ENCODE measurements at places on chromosomes 16 and 17.

- no peak for DNase-seq
Observed at GRCh38 chr16:61817583-61818278, 218.5 kb downstream of the CDH8 start.

DNA sequence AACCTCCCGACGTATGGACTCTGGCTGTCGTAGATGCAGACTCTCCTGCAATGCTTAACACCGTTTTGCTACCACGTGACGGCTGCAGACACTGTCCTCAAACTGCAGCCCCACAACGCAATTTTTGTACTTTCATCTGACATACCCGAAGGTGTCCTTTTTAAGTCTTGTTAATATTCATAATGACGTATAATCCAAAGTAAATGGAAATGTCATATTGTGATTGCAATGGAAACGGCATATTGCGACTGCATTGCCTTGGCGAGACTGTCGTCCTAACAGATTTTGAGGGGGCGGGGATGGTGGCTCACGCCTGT lies 79.3 kb upstream of the TBC1D3K start:
- DNase-seq = no peak

- no peak for DNase-seq
Observed at GRCh38 chr17:71224824-71225575, 895.8 kb upstream of the SOX9 start.

- DNase-seq = no peak
Observed at GRCh38 chr17:38731526-38732294, 1.6 kb downstream of the CISD3 start.

DNA sequence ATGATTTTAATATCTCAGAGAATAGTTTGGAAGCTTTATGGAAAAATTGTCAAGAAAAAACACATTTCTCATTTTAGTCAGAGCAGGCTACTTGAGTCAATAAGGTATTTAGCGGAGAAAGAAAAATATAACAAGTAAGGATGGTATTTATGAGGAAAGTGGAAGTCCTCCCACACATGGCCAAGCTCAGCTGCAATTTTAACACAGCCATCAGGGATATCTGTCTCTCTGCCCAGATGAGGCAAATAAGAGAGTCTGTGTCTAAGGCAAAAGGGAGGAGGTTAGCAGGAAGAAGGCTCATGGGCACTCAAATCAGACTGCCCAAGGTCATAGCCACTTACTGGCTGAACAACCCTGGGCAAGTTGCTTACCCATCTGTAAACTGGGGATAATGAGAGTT lies 5.2 kb upstream of the CMTM2 start:
- DNase-seq = no peak

DNA sequence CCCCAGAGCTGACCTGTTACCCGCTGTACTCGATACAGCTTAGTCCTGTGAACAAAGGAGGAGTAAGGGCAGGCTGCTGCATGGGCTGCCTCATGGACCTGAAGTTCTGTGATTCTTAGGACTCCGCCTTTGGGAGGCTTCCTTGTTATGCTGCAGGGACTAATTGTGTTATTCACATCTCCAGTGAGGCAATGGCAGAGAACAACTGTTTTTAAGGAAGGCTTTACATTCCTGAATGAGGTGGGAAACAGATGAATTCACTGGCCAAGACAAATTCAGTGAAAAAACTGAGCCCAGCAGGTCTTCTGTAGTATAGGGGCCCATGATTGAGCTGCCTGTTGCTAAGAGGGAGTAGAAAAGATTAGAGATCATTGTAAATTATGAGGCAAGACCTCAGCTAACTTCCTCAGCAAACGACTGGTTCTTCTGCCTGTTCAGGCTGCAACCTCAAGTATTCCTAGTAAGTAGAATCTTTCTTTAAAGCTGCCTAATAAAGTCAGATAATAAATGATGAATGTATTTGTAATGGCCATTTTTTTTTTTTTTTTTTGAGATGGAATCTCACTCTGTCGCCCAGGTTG lies 26.3 kb downstream of the ADORA2B start:
- no peak for DNase-seq

GRCh38 chr16:53131050-53131362 lies 76.2 kb downstream of the CHD9 start:
- DNase-seq = no peak

DNA sequence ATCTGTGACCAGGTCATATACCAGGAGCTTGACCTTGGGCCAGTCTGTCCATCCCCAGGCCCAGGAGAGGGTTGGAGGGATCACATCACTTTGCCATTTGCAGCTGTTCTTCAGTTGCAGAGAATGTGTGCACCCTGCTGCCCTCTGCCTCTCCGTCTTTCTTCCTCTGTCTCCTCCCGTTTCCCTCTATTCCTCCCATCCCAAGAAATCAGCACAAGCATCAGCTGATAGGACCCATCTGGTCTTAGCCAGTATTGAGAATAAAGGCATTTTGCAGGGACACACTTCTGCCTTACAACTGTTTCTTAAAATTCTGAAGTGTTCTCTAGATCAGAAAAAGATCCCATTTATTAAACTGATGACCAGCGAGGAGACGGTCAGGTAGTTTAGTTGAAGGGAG lies 368.7 kb downstream of the CPPED1 start:
- no peak for DNase-seq

- no peak for DNase-seq
Observed at GRCh38 chr16:17347624-17348023, 123.1 kb downstream of the XYLT1 start.

Data from fibroblast of mammary gland (primary cell).